Immature natural killer cell (primary cell): ENCODE measurements at places on chromosomes 11 and 22.

GRCh38 chr22:24730864-24731263 lies 43.7 kb downstream of the PIWIL3 start:
- DNase-seq: no peak

- DNase-seq: peak; percentile 29
Observed at GRCh38 chr11:129364143-129364654, 11.4 kb upstream of the BARX2 start.

GRCh38 chr22:30941363-30941740 lies 27.2 kb downstream of the MORC2 start:
- DNase-seq: no peak

DNA sequence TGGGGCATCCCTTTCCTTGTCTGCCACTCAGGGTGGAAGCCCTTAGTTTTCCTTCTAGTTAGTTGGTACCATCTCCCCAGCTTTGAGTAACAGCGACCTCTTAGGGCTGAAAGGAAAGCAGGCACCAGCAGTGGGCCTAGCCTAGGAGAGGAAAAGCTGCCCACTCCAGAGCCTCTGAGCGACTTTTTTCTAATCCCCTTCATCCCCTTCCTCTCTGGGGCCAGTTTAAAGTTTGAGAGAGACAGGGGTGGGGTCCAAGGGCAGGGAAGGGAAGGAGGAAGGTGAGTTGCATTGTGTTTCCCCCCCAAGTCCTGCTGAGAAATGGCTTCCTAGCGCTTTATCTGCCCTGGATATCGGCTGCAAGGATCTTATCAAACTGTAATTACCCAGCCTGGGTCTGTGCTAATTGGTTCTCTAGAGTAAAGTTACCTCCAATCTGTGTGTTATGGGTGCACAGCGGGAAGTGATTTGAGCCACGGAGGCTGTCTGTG lies 573.9 kb upstream of the CADM1 start:
- DNase-seq: no peak

GRCh38 chr11:2963761-2964160 lies 28.4 kb downstream of the NAP1L4 start:
- no peak for DNase-seq

DNA sequence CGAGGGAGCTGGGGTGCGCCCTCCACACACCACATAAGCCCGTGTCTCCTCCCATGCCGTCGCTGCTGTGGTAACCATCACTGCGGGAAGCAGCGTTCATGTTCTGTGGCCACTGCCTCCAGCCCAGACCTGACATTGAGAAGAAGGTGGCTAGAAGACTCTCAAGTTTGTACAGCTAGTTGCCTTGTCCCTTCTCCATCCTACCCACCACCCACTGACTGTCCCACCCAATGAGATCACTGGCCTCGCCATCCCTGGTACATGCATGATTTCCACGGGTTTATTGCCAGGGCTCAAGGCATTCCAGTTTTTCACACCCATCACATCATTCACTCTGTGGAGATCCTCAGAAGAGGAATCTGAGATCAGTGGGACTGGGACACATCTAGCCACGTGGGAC lies 33.0 kb downstream of the AHNAK start:
- no peak for DNase-seq

- DNase-seq: no peak
Observed at GRCh38 chr11:55658031-55658573, 3.9 kb upstream of the OR4C6 start.

GRCh38 chr11:84396521-84396920 lies 1110.4 kb upstream of the CCDC90B start:
- no peak for DNase-seq

DNA sequence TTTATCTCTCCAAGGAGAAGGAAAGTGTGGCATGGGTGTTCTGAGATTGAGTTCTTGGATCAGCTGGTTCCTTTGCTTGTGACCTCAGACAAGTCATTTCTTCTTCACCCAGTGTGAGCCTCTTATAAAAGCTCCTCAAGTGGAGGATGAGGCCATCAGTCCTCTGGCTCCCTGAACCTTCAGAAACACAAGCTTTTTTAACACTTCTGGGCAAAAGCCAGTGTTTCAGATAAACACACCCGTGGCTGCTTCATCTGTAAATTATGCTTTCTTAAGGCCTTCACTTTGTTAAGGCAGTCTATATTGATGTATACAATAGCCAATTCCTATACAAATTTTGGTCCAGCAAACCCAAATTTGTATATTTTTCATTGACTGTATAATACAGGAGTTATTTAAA lies 179.9 kb downstream of the DBX1 start:
- DNase-seq: no peak

DNA sequence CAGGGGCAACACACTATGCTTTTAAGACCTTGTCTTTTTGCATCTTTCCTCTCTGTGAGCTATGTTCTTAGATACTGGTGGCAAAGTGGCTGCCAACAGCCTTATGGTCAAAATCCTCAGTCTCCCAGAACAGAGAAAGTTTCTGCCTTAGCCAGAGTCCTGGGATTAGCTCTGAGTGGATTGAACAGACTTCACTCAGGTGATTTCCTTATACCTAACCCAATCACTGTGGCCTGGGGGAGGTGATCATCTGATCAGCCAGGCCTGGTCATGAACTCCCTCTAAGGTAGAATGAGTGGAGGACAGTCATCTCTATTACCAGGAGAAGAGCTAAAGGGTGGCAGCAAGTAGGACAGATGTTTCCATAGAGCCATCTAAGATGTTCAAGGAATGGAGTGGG lies 218.5 kb upstream of the E2F8 start:
- DNase-seq: no peak

GRCh38 chr11:66362481-66363147 lies 8.9 kb downstream of the SLC29A2 start:
- no peak for DNase-seq

GRCh38 chr22:34804604-34805003 lies 261.4 kb upstream of the ISX start:
- no peak for DNase-seq

- no peak for DNase-seq
Observed at GRCh38 chr22:48256776-48257684, 1494.6 kb downstream of the TBC1D22A start.

- no peak for DNase-seq
Observed at GRCh38 chr11:130269326-130269943, 45.3 kb downstream of the ZBTB44 start.

- DNase-seq: no peak
Observed at GRCh38 chr11:61447601-61448551, 18.0 kb downstream of the SDHAF2 start.

DNA sequence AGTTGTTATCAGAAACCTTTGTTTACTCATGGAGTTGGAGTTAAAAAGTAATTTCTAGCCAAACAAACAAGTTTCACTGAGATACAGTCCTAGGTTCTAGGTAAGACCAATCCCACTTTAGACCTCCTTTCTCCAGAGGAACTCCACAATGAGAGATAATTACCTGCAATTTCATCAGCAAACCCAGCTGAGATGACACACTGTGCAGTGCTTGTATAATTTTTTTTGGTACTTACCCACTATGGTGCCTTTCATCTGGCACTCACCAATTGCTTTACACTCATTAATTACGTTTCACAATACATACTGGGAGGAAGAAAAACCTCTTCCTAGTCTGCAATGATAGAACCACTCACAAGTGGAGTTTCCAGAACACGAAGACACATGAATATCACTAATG lies 1.8 kb upstream of the MUC15 start:
- DNase-seq: no peak

- no peak for DNase-seq
Observed at GRCh38 chr11:2484576-2485125, 39.8 kb downstream of the KCNQ1 start.

GRCh38 chr11:119149018-119149785 lies at the start of gene ABCG4:
ABCG4 (plus strand) TSS chr11:119149052; CDS start chr11:119149966, 914 bp downstream.
- DNase-seq: no peak

DNA sequence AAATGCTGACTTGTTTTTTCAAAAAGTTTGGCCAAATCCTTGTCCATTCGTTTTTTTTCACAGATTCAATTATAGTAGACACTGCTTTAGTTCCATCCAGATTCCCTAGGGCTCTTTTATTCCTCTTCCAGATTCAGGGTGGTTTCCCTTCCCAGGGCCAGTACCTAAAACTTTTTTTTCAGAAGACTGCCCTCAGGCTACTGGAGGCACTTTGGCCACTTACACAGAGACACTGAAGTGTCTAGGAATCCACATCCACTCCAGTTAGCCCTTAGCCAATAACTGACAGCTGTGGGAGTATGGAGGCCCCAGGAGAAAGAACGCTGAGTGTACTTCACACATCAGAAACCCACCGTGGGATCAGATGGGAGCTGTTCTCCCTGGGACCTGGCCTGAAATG lies 77.3 kb downstream of the CCDC34 start:
- DNase-seq: no peak

- DNase-seq: no peak
Observed at GRCh38 chr11:19814421-19814820, 101.8 kb downstream of the NAV2 start.

GRCh38 chr22:26763633-26764361 lies 106.4 kb downstream of the MIAT start:
- DNase-seq: no peak

DNA sequence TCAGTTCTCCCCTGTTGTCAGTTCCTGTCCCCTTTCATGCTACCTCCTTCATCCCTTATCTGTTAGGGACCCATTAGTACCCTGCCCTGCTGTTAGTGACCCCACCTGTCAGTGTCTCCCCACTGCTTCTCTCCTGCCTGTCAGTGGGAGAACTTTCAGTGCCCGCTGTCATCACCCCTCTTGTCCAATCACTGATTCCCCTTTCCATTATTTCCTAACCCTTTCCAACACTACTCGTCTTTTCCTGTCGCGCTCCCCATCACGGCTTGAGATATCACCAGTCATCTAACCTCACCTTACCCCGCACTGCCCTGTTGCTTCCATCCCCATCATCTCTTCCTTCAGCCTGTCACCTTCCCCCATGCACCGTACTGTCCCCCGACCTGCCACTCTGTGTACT lies 4.0 kb downstream of the PPP6R2 start:
- no peak for DNase-seq

- no peak for DNase-seq
Observed at GRCh38 chr11:35150454-35150853, 11.5 kb downstream of the CD44 start.

GRCh38 chr22:45398214-45398613 lies 15.2 kb downstream of the SMC1B start:
- no peak for DNase-seq

DNA sequence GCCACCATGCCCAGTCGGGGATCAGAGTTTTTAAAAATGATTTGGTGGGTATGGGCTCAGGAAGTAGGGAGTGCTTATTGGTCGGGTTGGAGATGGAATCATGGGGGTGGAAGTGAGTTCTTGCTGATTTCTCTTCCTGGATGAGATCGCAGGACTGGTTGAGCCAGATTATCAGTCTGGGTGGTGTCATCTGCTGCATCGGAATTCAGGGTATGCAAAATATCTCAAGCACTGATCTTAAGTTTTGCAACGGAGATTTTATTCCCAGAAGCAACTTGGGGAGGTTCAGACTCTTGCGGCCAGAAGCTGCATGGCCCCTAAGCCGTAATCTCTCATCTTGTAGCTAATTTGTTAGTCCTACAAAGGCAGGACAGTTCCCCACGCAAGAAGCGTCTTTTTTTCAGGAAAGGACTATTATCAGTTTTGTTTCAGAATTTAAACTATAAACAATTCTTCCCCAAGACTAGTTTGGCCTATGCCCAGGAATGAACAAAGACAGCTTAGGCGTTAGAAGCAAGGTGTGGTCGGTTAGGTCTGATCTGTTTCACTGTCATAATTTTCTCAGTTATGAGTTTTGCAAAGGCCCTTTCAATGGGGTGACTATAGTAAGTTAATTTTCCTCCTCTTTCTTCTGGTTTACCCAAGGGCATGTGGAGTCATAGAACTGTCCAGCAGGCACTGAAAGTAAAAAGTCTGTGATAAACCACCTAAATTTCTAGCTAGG lies 1.4 kb upstream of the PIWIL3 start:
- DNase-seq: no peak

DNA sequence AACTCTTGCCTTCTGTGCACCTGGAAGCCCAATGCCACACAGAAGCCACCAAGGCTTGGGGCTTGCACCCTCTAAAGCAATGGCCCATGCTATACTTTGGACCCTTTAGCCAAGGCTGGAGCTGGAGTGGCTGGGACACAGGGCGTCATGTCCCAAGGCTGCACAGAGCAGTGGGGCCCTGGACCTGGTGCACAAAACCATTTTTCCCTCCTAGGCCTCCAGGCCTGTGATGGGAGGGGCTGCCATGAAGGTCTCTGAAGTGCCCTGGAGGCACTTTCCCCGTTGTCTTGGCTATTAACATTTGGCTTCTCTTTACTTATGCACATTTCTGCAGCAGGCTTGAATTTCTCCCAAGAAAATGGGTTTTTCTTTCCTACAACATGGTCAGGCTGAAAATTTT lies 20.6 kb upstream of the TMEM45B start:
- DNase-seq: no peak
